ENCODE measurements at places on chromosomes 1 and 21.

DNA sequence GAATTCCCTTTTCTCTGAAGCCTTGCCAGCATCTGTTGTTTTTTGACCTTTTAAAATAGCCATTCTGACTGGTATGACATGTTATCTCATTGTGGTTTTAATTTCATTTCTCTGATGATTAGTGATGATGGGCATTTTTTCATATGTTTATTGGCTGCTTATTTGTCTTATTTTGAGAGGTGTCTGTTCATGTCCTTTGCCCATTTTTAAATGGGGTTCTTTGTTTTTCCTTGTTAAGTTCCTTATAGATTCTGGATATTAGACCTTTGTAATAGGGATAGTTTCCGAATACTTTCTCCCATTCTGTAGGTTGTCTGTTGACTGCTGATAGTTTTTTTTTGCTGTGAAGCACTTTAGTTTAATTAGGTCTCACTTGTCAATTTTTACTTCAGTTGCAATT lies 54.0 kb upstream of the C1orf185 start:
- no peak for DNase-seq

- no peak for DNase-seq
Measured at GRCh38 chr1:20366056-20366462, 75.4 kb downstream of the VWA5B1 start.

DNA sequence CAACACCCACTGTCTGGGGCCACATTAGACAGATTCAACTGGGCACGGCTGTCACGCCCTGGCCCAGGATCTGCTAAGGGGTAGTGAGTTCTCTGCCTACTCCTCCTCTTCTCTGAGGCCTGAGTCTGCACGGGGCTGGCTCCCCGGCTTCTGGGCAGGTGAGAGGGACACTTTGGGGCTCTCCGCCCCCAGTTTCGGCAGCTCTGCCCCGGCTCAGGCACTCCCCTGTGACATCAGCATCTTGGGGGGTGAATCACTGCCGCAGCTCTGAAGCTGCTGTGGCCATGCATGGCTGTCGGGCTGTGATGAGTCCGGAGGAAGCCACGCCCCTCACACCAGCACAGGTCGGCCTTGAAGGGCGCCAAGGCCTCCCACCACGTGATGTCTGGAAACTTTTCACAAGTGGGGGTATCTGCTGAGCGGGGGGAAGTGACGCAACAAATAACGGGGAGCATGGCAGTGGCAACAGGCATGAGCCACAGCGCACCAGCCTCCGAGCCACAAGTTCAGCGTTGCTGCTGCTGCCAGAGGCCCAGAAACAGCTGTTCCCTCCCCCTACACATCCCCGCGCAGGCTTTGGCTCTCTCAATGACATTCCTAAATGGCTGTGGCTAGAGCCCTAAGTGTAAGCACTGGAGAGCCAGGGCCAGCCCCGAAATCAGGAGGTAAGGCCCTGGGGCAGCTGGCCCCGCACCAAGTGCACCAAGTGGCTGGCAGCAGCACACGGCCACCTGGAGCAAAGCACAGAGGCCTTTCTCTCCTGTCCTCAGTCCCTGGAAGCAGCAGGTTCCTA lies 26.3 kb downstream of the ZBTB17 start:
- no peak for DNase-seq

GRCh38 chr21:21851657-21852056 lies 853.4 kb downstream of the NCAM2 start:
- no peak for DNase-seq

DNA sequence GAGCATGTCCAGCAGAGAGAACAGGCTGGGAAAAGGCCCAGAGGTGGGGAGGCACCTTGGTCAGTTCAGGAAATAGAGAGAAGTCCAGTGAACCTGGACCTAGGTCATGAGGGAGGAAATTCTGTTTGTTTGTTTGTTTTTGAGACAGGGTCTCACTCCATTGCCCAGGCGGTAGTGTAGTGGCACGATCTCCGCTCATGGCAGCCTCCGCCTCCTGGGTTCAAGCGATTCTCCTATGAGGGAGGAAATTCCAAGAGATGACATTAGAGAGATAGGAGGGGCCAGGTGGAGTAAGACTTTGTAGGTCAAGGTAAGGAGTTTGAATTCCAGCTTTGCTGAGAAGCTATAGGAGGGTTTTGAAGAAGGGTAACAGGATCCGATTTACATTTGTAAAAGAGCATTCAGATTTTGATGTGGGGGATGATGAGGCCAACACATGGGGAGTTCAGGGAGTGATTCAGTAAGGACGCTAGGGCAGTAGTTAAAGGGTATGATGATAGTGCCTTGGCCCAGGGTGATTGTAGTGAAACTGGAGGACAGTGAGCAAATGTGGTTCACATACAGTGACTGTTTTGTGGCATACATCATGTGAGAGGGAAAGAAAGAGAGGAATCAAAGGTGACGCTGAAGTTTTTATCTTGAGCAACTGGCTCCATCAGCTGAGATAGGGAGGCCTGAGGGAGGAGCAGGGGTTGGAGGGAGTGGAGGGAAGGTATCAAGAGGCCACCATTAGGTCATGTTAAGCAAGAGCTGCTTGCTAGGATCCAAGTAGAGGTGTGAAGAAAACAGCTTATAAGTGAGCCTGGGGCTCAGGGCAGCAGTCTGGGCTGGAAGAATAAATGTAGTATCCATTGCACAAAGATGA lies 8.3 kb upstream of the TRABD2B start:
- DNase-seq = no peak

DNA sequence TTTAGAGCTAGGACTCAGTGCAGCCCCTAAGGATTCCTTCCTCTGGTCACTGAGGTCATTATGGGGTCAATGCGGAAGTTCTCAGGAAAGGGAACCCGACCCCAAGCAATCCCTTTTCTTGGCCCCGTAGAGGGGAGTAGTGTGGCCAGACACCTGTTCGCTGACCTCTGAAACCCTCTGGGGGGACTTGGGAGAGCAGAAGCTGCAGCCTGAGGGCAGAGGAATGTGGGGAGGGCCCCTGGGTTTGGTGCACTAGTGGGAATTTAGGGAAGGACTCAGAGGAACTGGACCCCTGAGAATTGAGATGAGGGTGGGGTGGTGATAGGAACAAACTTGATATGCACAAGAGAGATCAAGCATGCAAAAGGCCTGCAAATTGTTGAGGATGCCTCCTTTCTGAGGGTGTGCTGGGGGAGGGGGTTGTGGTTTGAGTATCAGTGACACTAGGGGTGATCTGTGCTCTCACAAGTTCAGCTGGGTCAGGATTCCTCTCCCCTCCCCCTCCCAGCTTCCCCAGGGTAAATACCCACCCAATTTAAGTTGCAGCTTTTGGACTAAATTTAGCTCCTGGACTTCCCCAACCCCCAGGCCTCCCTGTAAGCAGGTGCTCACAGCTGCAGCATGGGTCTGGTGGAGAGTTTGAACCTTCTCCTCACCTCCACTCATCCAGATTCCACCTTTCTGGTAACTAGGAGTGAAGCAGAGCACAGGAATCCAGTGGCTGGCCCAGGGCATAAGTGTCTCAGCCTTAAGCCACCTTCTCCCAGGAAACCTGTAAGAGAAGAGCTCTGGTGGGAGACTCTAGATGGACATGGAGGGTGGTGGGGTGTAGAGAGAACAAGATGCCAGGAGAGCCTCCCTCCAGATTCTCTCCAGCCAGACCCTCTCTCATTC lies 13.5 kb downstream of the ADAMTSL4 start:
- DNase-seq = no peak

- DNase-seq = no peak
Measured at GRCh38 chr1:22166439-22166838, 23.5 kb upstream of the WNT4 start.

DNA sequence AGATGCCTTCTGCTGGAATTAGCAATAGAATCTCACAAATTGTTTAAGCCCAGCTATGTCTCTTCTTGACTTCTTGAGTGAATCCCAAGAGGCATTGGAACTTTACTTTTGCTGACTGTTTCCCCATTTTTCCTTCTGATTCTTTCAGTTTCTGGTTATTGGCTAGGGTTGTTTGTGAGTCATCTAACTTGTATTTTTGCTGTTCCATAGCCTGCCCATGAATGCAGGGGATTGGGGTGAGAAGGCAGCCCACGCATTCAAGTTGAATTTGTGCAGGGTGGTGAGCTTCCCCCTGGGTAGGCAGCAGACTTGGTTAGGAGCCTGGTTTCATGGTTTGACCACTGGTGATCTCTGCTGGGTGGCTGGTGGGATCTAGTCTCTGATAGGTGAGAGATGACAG lies 10.4 kb upstream of the KLF17 start:
- no peak for DNase-seq
